RWPE1 (cell line): ENCODE measurements at places on chromosomes 5 and 9.

GRCh38 chr5:119383008-119383407, 27.2 kb downstream of the TNFAIP8 start:
- no peak for DNase-seq

GRCh38 chr5:72112389-72112788, 5.1 kb downstream of the MAP1B start:
- no peak for DNase-seq

DNA sequence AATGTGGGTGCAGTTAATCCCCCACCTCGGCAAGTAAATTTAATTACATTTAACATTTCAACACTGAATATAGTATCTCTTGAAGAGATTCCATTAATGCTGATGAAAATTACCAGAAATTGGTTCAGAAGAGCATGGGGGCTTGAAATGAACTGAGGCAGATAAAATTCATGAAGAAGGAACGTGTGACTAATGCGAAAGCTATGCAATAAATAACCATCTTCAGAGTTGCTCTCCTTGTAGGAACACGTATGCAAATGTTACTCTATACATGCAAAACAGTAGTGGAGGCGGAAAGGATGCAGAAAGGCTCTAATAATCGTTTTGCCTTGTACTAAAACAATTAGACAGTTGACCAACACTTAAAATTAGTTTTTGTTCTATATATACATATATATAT, 320.2 kb downstream of the CTNND2 start:
- DNase-seq = peak; percentile 7

DNA sequence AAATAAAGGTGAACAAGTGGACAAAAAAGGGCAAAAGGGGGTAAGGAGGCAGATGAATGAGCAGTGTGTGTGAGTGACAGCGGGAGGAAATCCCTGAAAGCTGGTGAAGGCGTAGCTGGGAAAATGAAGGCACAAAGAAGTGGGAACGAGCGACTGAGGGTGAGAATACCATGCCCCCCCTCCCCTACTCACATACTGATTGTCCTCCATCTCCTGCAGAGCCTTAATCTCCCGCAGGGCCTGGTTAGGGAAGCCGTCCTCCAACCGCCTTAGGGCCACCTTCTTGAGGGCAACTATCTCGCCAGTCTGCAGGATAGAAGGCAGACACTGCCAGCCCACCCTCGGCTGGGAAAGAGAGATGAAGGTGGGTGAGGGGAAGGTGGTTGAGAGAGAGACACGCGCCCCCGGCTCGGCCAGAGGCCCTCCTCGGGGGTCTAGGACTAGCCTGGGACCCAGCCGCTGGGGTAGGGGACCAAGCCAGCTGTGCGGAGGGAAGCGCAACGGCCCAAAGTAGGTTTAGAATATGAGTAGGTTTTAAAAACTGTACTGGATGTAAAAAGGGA, 522 bp downstream of the CDK20 start:
- peak; percentile 7 for DNase-seq

- no peak for DNase-seq
Measured at GRCh38 chr5:123438244-123438643, 15.0 kb upstream of the CEP120 start.

- peak; percentile 49 for DNase-seq
Measured at GRCh38 chr5:154753792-154754191, 1.4 kb upstream of the LARP1 start.

- no peak for DNase-seq
Measured at GRCh38 chr5:11062397-11062796, 301.4 kb upstream of the DAP start.

DNA sequence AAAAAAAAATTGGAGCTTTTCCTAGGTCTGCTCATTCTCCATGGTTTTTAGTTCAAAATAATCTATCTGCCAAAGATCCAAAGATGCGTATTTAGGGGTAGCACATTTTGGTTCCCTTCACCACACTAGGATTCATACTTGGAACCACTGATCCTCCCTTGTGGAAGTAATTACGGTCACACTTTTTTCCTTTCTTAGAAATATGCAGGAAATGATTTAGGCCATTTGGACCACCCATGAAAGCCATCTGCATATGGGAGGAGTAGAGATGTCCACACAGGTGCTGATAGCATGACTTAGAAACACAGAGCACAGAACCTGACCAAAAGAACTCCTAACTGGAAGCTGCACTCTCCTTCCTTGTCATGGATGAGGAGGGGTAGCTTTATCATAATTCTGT, 105.9 kb upstream of the RAI14 start:
- DNase-seq = no peak

DNA sequence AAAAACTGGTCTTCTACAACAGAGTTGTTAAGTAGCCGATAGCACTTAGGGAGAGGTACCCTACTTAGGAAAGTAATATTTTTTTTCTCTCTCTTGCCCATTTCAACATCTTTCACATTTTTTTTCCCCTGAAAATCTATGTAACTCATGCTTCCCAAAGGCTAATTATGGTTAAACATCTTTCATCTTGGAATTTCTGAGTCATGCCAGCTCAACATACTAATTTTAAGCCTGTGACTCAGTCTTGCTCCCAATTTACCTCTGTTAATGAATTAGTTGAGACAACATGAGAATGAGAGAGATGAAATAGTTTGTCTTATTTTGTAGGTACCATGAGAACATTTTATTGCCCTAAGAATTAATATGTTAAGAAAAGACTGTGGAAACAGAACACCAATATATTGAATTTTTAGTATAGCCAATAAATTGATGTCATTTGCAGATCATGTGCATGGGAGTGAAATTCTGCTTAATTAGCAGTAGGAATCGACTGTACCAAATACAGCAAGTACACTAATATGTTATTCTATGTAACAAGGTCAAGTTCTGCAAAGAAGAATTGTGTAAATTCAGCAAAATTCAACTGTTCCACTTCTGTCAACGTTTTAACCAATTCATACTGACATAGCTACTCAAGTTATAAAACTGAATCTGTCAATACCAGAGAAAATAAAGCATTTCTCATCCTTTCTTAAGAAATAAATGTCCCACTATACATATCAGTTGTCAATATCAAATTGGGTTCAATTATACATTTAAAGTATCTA, 550.0 kb downstream of the PTPRD start:
- DNase-seq = peak; percentile 1

- DNase-seq = no peak
Measured at GRCh38 chr9:136111910-136112309, 6.8 kb downstream of the TMEM250 start.

GRCh38 chr5:171801839-171802238, 16.2 kb downstream of the SMIM23 start:
- no peak for DNase-seq

- no peak for DNase-seq
Measured at GRCh38 chr9:68896486-68896885, 117.4 kb downstream of the PRKACG start.

DNA sequence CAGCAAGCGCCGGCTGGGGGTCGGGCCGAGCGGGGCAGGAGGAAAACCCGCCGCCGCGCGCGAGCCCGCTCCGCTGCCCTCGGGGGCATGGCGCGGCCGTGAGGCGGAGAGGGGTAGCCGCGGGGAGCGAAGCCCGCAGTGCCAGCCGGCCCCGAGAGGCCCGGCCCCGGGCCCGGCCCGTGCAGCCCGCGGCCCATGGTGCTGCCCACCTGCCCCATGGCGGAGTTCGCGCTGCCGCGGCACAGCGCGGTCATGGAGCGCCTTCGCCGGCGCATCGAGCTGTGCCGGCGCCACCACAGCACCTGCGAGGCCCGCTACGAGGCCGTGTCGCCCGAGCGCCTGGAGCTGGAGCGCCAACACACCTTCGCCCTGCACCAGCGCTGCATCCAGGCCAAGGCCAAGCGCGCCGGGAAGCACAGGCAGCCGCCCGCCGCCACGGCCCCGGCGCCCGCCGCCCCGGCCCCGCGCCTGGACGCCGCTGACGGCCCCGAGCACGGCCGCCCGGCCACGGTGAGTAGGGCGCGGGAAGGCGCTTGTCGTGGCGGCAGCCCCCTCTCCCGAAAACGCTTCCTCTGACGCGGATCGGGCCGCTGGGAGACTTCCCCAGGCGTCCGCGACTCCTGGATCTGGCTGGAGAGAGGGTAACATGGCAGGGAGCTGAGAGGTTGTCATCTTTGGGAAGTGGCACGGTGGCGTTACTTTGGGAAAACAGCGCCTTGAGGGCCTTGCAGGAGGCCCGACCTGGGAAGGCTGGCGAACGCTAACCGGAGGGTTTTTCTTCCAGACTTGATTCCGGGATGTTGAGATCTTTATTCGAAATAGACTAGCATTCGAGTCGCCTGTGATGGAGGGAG, 523 bp downstream of the MAML1 start:
- DNase-seq = peak; percentile 39

- DNase-seq = no peak
Measured at GRCh38 chr5:120852222-120852860, 388.2 kb downstream of the PRR16 start.

GRCh38 chr5:103394676-103395075, 136.1 kb downstream of the MACIR start:
- DNase-seq = no peak

DNA sequence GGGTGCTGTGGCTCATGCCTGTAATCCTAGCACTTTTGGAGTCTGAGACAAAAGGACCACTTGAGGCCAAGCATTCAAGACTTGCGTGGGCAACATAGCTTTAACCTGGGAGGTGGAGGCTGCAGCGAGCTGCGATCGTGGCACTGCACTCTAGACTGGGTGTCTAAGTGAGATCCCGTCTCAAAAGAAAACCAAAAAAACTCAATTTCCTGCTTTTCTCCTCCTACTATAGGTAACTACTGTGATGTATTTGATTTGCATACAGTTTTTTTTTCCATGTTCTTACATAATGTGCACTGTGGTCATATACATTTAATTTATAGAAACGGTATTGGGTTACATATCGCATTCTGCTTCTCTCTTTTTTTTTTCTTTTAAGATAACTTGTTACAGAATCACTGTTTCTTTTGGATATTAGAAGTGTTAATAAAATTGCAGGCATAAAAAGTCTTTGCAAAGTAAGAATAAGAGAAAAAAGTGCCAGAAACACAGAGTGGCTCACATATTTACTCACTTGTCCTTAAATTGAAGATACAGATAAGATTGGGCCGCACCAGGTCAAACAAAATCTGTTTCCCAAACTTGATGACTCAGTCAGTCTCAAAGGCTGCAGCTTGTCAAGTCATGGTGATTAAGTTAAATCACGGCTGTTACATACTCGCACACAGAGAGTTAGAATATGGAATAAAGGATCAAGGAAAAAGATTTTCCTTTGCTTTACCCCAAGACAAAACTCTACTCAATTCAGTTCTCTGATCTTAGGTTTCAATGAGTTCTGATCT, 2.0 kb upstream of the PTGR1 start:
- peak; percentile 49 for DNase-seq

- DNase-seq = no peak
Measured at GRCh38 chr5:16886793-16887345, 49.2 kb downstream of the MYO10 start.

DNA sequence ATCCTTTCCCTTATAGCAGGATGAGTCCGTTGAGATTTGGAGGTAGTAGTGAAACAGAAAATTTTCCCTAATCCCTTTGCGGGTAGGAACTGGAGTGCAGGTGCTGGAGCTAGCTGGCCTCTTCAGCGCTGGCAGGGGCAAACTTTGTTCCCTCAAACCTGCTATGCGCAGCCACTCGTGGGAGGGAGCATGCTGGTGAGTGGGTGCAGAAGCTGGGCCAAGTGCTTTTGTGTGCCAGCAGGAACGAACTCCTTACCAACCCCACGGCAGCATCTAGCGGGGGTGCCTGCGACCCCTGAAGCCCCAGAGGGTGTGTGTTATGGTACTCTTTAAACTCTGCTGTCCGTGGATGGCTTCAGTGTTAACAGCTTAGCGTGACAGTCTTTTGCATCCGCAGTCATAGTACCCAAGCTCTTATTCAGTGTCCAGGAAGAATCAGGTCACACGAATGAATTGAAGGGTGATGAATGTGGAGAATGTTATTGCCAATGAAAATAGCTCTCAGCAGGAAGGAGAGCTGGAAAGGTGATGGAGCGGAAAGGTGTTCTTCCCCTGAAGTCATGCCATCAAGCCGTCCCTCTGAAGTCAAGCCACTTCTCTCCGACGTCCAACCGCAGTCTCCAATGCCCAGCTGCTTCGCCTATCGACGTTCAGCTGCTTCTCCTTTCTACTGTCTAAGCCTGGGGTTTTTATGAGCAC, 1445.1 kb upstream of the CDH9 start:
- DNase-seq = no peak

- no peak for DNase-seq
Measured at GRCh38 chr9:31615966-31616365, 768.5 kb upstream of the ACO1 start.
